ENCODE measurements at places on chromosomes 16 and 17.
A peak's percentile ranks its signal among the peaks of the same experiment; 100 is the strongest.

- DNase-seq: no peak
Measured at GRCh38 chr17:58330997-58331814, 2.6 kb upstream of the TSPOAP1 start.

DNA sequence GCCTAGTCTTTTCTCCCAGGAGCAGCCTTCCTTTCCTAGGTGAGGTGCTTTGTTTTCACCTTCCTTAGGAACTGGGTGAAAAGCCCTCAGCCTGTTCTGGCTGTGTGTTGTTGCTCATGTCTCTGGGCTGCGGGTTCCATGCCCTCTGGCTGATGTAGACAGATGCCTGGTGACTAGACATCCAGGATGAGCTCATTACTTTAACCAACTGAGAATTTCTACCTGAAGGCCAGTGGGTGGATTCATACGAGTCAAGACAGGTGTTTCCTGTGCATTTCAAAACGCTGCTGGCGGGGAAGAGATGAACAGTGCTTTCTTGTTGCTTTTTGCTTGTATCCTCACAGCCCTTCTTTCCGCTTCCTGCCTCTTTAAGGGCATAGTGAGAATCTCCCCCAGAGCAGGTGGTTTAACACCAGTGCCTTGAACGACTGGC lies 22.3 kb downstream of the SAP30BP start:
- DNase-seq: no peak

DNA sequence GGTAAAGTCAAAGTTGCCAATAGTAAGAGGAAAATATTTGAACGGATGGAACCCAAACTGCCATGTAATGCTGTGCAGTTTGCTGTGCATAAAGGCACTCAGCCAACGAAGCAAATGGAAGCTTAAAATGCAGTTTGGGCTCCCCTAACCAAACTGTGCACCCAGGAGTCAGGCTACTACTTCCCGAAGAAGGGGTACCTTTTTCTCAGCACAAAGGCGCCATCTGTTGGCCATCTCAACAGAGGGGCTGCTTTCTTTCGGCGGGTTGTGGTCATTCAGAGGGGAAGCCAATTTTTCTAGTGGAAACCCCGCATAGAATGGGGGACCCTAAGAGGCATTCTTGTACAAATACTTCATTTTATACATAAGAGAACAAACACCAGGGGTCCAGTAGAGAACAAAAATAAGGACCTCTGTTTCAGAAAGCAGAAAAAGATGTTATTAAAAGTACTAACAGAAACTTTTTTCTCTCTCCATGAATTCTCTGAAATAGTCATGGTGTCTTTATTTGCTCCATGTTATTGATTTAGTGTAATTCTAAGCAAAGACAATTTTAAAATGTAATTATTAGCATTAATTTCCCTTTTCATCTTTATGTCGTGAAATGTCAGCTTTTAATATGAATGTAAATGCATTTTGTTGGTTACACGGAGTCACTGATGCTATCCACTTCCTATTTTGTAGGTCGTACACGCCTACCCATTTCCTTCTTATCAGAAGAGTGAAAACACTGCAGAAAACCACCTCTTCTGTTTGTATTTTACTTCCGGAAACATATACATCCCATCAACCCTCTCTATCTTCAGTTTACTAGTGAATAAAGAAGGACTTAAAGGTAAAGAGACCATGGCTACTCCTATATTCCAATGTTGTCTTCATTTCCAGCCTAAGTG lies 453.3 kb downstream of the KCNJ2 start:
- peak; percentile 44 for DNase-seq

GRCh38 chr17:16986391-16986790 lies 14.5 kb upstream of the TNFRSF13B start:
- no peak for DNase-seq

DNA sequence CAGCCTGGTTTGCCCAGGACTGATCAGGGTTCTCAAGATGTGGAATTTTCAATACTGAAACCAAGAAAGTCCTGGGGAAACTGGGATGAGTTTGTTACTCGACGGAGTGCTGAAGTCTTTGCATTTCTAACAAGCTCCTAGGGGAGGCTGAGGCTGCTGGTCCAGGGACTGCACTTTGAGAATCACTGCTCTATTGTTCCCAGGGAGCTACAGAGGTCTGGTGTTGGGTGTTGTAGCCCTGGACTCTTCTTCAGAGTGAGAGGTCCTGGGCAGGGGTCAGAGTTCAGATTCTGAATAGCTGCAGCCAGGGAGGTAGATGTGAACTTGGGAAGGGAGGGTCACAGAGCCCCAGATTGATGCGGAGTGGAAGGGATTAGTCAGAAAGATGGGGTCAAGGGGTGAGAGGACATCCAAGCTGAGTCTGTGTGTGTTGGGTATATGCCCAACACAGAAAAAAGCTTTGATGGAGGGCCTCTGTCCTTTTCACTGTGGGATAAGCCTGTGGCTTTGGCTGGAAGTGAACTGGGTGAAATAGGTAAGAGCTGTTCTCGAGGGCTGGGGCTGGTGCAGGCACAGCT lies 14.1 kb downstream of the TMEM238L start:
- no peak for DNase-seq

DNA sequence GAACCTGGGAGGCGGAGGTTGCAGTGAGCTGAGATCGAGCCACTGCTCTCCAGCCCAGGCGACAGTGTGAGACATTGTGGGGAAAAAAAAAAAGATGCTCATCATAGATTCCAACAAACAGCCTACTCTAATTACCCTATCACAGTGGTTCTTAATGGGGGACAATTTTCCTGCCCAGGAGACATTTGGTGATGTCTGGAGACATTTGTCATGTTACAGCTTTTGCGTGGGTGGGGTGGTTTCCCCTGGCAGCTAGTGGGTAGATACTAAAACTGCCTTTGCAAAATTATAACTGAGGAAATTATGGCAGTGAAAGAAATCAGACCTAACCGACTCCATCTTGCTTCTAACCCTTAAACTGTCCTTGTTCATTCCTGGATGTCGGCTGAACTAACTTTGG lies 92.5 kb upstream of the RBL2 start:
- DNase-seq: no peak

GRCh38 chr16:87209808-87210512 lies 107.2 kb downstream of the C16orf95 start:
- no peak for DNase-seq

DNA sequence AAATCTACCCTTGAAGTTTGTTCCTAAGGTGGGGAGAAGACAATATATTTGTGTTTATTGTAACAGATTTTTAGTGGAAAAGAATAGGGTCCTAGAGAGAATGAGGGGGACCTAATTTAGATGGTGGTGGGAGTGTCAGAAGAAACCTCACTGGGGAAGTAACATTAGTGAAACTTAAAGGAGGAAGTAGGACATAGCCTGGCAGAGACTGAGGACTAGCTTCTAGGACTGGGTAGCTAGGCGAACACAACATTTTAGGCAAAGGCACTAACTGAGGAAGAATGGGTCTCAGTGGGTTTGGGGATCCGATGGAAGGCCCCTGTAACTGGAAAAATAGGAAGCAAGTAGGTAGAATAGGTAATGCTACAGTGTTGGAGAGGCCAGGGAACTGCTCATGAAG lies 4.2 kb upstream of the ARL2BP start:
- DNase-seq: no peak

DNA sequence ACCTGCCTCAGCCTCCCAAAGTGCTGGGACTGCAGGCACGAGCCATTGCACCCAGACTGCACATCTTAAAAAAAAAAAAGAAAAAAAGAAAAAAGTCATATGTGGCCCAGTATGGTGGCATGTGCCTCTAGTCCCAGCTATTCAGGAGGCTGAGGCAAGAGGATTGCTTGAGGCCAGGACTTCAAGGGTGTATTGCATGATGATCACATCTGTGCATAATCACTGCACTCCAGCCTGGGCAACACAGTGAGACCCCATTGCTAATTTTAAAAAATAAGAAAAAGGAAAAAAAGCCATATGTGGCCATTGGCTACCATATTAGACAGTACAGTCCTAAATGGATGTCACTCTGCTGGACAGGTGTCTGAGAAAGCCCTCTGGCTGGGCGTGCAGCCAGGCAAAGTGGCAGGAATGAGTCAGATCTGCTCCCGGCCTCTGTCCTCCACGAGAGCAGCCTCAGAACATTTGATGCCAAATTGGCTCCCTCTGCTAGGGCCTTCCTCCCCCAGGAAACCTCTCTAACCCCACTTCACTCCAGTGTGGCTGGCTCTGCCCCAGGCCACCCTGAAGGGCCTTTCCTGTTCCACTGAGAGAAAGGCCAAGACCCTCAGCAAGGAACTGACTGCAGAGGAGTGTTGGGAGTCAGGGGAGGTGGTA lies 14.7 kb downstream of the CA7 start:
- no peak for DNase-seq

DNA sequence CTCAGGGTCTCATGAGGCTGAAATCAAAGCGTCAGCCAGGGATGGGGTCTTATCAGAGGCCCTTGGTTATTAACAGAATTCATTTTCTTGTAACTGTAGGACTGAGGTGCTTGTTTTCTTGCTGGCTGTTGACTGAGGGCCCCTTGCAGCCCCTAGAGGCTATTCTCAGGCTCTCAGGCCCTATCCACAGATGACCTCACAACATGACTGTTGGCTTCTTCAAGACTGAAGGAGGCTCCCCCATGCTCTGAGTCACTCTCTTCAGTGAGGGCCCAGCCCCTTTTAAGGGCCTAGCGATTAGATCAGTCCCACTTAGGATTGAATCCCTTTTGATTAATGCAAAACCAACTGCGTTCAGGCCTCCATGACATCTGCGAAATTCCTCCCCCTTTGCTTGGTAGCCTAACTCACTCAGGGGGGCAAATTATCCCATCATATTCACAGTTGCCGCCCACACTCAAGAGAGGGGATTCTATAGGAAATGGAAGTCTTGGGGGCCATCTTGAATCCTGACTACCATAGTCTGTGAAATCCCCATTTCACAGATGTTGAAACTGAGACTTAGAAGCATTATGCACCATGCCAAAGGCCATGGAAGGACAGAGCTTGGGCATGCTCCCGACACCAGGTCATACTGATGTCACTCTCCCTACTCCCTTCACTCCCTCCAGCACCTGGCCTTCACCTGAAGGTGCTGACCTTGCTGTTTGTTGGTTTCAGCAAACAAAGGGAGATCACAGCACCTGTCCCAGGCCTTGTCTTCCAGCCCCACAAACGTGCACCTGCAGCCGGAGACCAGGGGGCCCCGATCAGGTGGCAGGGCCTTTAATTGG lies 592.3 kb downstream of the MAF start:
- DNase-seq: no peak

- DNase-seq: no peak
Measured at GRCh38 chr16:89953671-89954406, 5.3 kb downstream of the DEF8 start.

- no peak for DNase-seq
Measured at GRCh38 chr17:58541249-58541648, 26.8 kb upstream of the MTMR4 start.

GRCh38 chr17:76772842-76773525 lies 35.1 kb downstream of the MFSD11 start:
- DNase-seq: peak; percentile 79

- DNase-seq: no peak
Measured at GRCh38 chr16:30473231-30474073, 910 bp downstream of the ITGAL start.

- DNase-seq: peak; percentile 77
Measured at GRCh38 chr17:76385892-76386786, 1.7 kb downstream of the SPHK1 start.

DNA sequence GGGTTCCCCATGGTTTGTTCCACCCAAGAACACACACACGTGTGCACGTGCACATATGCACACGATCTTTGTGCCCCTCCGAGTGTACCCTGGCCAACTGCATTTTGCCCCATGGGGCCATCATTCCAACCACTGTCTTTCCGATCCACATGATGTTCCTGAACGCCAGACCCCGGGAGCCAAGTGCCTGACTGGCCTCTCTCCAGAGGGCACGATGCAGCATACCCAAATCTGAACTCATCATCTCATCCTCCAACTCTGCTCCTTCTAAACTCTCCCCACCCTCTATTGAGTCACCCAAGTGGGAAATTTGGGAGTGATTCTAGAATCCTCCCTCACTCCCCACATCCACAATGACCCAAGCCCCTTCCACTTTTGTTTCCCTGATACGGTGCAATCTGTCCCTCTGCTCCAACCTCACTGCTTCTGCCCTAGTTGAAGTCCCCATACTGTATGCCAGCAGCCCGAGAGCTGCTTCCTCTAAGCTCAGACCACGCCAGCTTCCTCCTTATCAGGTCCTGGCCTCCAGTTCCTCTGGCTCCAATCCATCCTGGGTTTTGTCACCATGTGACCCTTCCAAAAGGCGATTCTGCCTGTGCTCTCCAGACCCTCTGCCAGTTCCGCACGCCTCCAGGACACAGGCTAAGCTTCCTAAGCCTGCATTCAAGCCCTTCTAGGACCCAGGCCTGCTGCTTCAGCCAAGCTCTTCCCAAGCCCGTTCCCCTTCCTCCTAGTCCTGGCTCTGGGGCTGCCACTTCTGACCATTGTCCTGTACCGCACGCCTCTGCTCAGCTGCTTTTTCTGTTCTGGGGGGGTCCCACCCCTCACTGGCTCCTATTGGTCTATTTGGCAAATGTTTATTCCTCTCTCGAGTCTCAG lies 10.1 kb upstream of the TMEM208 start:
- DNase-seq: peak; percentile 46

- DNase-seq: no peak
Measured at GRCh38 chr16:17454162-17454730, 16.5 kb downstream of the XYLT1 start.

- DNase-seq: peak; percentile 37
Measured at GRCh38 chr17:55763856-55764255, 13.0 kb downstream of the PCTP start.
